ENCODE measurements at places on chromosomes 16 and 17.

DNA sequence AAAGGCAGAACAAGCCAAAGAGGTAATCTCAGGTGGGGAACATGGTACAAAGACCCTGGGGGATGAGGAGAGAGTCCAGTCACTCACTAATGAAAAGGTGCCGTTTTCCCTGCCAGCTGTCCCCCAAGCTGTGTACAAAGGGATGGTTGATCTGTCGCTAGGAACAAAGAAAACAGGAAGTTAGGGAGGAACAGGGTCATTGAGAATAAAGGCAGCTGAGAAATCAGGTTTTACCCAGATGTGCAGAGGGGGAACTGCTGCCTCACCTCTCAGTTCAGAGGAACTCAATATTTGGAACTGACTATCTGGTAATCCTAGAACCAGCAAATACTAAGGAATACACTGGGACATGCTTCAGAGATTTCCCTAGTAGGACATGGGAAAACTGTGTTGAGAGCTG is 1.5 kb downstream of the RSKR start:
- DNase-seq: no peak

DNA sequence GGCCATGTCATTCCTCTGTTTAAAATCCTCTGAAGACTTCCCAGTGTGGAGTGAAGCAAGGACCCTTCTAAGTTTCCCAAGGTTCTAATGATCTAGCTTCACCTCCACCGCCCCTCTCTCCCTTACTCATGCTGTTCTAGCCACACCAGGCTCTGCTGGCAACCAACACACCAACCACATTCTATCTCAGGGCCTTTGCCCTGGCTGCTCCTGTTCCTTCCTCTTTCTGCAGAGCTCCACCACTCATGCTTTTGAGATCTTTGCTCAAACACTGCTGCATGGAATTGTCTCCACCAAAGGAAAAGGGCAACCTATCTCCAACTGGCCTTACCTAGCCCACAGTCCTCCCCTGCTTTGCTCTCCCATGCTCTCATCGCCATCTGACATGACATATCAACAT is 128.7 kb downstream of the XYLT1 start:
- DNase-seq: no peak

- no peak for DNase-seq
Observed at GRCh38 chr16:76207270-76207669, 69.9 kb upstream of the CNTNAP4 start.

DNA sequence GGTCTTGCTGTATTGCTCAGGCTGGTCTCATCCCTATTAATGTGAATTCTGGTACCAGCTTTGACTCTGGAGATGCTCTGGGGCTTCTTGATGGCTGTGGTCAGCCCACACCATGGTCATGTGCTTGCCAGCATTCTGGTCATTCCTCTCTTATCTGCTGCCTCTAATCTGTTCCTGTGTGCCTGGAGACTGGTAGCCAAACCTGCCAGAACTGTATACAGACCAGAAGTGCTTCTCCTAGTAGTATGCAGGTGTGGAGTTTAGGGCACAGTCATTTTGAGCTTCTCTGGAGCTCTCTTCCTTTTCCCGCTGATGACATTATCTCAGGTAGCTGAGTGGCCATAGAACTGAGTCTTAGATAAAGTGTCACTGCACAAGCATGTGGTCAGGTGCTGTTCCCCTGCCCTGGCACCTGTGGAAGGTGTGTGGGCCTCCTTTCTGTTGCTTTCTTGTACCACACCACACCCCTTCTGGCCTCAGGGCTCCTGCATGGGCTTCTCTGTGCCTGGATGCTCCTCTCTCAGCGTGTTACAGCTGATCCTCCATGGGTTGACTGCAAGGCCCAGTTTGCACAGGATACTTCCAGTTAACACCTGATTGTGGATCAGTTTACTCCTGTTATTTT is 162.7 kb downstream of the SPECC1 start:
- no peak for DNase-seq

DNA sequence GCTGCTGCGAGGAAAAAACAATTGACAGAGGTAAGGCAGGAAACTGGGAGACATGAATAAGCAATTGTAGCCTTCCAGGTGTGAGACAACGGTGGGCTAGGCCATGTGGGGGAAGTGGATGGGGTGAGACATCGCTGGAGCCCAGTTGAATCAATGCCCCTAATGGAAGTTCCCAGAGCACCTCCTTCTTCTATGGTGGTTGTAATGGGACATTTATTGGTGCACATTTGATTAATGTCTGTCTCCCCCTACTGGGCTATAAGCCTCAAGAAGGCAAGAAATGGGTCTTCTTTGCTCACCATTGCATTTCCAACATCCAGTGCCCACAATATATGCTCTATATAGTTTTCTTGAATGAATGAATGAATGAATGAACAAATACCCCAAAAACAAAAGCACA is 22.7 kb upstream of the CD300E start:
- DNase-seq: no peak

GRCh38 chr17:48892940-48893645 is 506 bp downstream of the ATP5MC1 start:
- no peak for DNase-seq
